SJSA1 (cell line): ENCODE measurements at places on chromosomes 3 and 15. TPM values are rescaled to one million over a fixed set of nuclear protein-coding genes. Genes with fewer than 3 reads are reported as not detected.

The CD96 gene
- 0.13 and 0.38 TPM in 2 replicates for total RNA-seq

The TFDP2 gene
- total RNA-seq, result 46.3 and 119 TPM in 2 replicates

The CPN2 gene
- not detected in 2 replicates for total RNA-seq

The ANKRD34C gene
- total RNA-seq, result not detected in 2 replicates

The ACP3 gene
- not detected in 2 replicates for total RNA-seq

The SIDT1 gene
- not detected in 2 replicates for total RNA-seq

GRCh38 chr3:75193797-75194196 lies 470.3 kb upstream of the FRG2C start:
- H3K27me3 ChIP-seq, result no peaks in the 10 kb centered on the region
- H3K4me3 ChIP-seq, result no peak overlapping the region
- DNase-seq, result no peak
- H3K36me3 ChIP-seq, result no peaks in the 10 kb centered on the region

DNA sequence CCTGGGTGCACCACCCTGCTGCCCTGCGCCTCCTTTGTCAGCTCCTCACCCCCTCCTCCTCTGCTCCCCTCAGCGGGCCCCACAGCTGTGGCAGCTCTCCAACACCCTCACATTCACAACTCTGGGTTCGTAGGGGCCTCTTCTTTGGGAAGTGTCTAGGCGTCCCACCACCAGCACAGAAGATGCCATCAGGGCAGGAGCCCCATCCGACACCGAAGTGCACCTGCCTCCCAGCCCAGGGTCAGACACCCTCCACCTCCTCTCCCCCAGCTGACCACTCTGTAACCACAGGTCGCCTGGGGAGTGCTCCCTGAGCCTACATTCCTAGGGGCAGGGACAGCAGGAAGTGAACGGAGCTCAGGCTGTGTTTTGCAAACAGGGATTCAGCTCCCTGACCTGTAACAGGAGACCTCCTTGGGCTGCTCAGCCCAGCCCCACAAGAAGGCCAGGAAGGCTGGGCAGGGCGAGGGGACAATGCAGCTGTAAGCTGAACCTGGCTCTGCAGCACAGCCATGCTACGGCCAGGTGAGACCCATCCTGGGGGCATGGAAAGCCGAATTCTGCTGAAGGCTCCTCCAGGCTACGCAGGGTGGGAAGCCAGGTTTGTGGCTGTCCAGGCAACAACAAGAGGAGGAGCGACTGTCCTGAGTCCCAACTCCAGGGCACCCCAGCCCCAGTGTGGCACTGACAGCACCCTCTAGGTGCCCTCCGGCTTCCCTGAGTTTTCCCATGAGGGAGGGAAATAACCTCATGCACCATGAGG lies 269.0 kb downstream of the GOLGA6L6 start:
- no peaks in the 10 kb centered on the region for H3K4me1 ChIP-seq
- no peaks in the 10 kb centered on the region for H3K27me3 ChIP-seq
- H3K27ac ChIP-seq, result no peak overlapping the region
- H3K4me3 ChIP-seq, result no peak overlapping the region

DNA sequence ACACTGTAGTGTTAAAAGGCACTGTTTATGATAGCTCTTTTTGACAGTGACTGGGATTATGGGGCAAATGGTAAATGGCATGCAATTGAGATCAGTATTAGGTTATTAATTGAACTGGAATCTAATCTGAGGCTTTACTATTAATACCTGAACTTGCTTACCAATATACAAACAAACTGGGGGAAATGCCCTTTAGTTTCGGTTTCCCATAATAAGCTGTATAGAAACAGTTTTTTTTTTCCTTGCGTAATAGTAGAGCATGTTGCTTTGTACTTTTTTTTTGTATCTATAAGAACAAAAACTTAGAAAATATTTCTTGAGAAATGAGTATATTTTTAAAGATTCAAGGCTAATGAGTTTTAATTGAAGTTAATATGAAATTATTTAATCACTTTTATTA lies 95.0 kb downstream of the FNDC3B start:
- DNase-seq, result no peak
- H3K27me3 ChIP-seq, result no peaks in the 10 kb centered on the region
- peaks cover 34% of the 10 kb centered on the region for H3K36me3 ChIP-seq
- H3K4me3 ChIP-seq, result no peak overlapping the region
- no peak overlapping the region for H3K27ac ChIP-seq
- H3K4me1 ChIP-seq, result peaks cover 50% of the 10 kb centered on the region

GRCh38 chr3:33768578-33769330 lies 29.7 kb upstream of the PDCD6IP start:
- H3K4me3 ChIP-seq, result no peak overlapping the region
- no peaks in the 10 kb centered on the region for H3K36me3 ChIP-seq
- DNase-seq, result no peak

- no peak overlapping the region for H3K4me3 ChIP-seq
- H3K36me3 ChIP-seq, result no peaks in the 10 kb centered on the region
- H3K4me1 ChIP-seq, result no peaks in the 10 kb centered on the region
- no peak for DNase-seq
- H3K27ac ChIP-seq, result no peak overlapping the region
Observed at GRCh38 chr15:97915261-97915660, 45.2 kb upstream of the ARRDC4 start.

DNA sequence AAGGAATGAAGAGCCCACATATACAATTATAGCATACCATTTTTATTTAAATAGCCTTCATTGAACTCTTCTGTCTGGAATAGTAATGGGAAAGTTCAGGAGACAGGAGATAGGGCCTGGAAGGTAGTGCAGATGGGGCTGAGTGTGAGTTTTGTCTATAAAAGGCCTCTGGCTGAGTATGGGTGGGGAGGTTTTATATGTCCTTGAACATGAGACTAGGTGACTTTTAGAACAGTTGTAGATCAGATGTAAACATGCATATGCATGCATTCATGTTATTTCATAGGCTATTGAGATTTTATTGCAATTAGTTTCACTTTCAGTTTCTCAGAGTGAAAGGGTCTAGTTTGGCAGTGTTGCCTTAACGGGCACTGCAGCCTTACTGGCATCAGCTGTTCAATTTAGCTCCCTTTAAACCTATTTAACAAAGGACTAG lies 27.1 kb downstream of the CGGBP1 start:
- peak; percentile 26 for DNase-seq
- H3K4me3 ChIP-seq, result peak overlapping the region; percentile 30
- H3K27ac ChIP-seq, result peak overlapping the region; percentile 17
- peaks cover 4% of the 10 kb centered on the region; the same call in 1 of the 2 replicates for H3K4me1 ChIP-seq
- H3K36me3 ChIP-seq, result no peaks in the 10 kb centered on the region
- no peaks in the 10 kb centered on the region for H3K27me3 ChIP-seq

DNA sequence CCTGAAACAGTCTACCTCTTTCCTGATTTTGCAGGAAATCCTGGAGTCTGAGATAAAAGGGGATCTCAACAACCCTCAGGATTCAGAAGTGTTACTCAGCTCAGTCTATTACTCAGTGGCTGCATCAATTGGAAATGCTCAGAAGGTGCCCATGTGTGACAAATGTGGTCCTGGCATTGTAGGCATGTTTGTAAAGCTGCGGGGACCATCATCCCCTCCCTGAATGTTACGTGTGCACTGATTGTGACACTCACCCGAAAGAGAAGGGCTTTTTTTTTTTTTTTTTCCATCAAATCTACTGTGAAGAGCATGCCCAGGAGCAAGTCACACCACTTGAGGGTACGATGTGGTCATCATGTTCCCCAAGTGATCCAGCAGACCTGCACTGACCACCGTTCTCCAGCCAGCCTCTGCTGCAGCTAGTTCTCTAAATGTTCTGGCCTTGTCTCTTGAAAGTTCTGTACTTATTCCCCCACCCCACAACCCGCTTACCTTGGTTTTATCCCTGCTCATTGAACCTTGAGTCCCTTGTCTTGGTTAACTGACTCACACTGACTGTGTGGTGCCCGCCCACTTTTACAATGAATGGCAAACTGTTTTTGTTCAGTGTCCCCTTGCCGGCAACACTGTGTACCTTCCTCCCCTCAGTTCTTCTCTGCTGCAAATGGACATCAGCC lies 19.8 kb downstream of the ST3GAL6 start:
- no peaks in the 10 kb centered on the region; the same call in 1 of the 2 replicates for H3K4me1 ChIP-seq
- H3K36me3 ChIP-seq, result no peaks in the 10 kb centered on the region
- no peak for DNase-seq

DNA sequence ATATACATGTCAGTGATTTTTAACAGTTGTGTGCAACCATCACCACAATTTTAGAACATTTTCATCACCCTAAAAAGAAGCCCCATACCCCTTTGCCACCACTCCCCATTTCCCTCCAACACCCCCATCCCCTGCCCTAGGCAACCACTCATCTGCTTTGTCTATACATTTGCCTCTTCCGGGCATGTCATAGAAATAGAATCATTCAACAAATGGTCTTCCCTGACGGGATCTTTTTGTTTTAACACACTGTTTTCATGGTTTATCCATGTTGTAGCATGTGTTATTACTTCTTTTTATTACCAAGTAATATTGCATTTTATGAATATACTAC lies 4.0 kb downstream of the VILL start:
- H3K4me3 ChIP-seq, result peak overlapping the region; percentile 35
- H3K36me3 ChIP-seq, result no peaks in the 10 kb centered on the region
- H3K4me1 ChIP-seq, result peaks cover 12% of the 10 kb centered on the region
- no peak for DNase-seq
- no peaks in the 10 kb centered on the region for H3K27me3 ChIP-seq
- H3K27ac ChIP-seq, result no peak overlapping the region

DNA sequence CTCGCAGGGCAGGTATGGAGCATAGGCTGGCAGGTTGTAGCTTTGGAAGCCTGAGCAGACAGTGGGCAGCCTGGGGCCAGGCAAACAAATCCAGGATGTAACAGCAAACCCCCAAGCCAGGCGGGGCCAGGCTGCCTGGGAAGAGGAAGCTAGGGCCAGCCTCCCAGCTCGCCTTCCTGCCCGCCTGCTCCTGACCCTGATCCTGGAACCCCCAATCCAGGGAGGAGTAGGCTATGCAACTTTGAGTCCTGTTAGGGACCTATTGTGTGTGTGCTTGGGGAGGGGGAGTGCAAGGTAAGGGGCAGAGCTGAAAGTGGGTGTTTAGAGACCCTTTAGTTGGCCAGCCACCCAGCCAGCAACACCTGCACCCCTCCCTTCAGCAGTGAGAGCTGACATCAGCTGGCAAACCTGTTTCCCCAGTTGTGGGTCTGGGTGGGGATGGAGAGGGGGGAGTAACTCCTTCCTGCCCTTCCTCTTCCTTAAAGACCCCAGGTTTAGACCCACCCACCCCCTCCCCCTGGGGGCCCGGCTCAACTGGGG lies 2.5 kb downstream of the NBEAL2 start:
- no peaks in the 10 kb centered on the region for H3K27me3 ChIP-seq
- H3K4me3 ChIP-seq, result no peak overlapping the region
- H3K27ac ChIP-seq, result no peak overlapping the region
- no peaks in the 10 kb centered on the region for H3K36me3 ChIP-seq
- H3K4me1 ChIP-seq, result peaks cover 19% of the 10 kb centered on the region

- no peak overlapping the region; the same call in 1 of the 2 replicates for H3K27ac ChIP-seq
- no peaks in the 10 kb centered on the region for H3K27me3 ChIP-seq
- peak; percentile 62 for DNase-seq
- no peaks in the 10 kb centered on the region; the same call in 1 of the 2 replicates for H3K36me3 ChIP-seq
Observed at GRCh38 chr3:135965129-135965505, 411 bp upstream of the PPP2R3A start.

DNA sequence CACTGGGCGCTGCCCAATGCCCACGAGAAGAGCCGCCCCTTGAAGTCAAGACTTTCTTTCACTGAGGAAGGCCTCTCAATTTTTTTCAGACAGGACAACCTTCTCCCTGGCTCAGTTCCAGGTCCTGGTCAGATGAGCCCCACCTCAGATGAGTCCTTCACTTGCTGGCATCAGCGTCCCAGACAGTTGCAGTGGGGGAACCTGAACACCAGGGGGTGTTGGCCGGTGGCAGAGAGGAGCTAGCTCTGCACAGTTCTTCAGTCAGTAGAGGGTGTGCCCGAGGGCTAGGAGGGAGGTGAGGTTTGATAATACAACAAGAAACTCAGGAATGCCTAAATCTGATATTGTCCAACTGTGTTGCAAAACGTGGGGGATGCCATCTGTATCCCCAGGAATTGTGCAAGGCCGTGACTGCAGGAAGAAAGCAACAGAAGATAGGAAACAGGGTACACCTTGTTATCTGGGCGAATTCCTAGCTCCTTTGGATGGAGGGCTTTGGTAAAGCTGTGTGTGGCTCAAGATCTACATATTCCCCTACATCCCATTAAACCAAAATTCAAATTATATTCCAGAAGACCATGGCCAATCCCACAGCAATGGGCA lies 34.3 kb downstream of the CCR3 start:
- H3K4me3 ChIP-seq, result no peak overlapping the region
- peak; percentile 12 for DNase-seq
- no peak overlapping the region for H3K27ac ChIP-seq
- H3K27me3 ChIP-seq, result no peaks in the 10 kb centered on the region
- no peaks in the 10 kb centered on the region for H3K36me3 ChIP-seq

DNA sequence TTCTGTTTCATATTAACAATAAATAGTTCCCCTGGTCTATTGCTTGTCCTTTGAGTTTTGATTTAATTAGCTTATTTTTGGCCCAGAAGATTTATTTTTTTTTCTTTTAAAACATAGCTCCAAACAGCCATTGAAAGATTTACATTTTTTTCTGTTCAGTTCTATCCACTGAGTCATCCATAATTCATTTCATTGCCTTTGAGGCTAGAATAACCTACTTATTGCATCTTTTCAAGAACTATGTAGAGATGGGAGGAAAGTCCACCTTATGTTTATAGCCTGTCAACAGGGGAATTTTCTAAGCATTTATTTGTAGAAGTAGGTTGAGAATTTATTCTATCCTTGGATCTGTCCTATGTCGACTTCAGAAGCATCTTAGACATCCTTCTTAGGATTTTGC lies 53.4 kb upstream of the CHD2 start:
- DNase-seq, result no peak
- peaks cover 7% of the 10 kb centered on the region; the same call in 1 of the 2 replicates for H3K4me1 ChIP-seq
- H3K4me3 ChIP-seq, result no peak overlapping the region
- H3K36me3 ChIP-seq, result no peaks in the 10 kb centered on the region

GRCh38 chr15:41888662-41889253 lies 5.1 kb downstream of the SPTBN5 start:
- H3K4me1 ChIP-seq, result no peaks in the 10 kb centered on the region
- DNase-seq, result no peak
- no peaks in the 10 kb centered on the region for H3K36me3 ChIP-seq
- H3K27ac ChIP-seq, result no peak overlapping the region
- no peaks in the 10 kb centered on the region for H3K27me3 ChIP-seq

DNA sequence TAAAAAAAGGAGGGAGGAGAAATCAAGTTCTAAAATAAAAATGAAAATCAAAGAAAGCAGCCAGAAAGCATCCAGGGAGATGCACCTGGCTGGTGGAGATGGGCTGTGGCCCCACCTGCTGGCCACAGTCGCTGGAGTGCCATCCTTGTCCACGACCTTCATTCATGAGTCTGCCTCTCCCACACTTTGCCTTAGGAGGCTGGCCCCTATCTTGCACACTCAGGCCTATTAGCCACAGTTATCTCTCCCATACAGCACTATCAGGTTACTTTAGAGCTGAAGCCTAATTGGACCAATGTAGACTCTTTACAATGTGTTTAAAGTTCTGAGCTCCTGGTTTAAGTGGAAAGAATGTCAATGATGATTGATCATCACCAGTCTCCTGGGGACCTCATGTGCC lies 392.0 kb upstream of the RORA start:
- H3K27ac ChIP-seq, result no peak overlapping the region
- no peaks in the 10 kb centered on the region for H3K4me1 ChIP-seq
- no peak overlapping the region for H3K4me3 ChIP-seq

DNA sequence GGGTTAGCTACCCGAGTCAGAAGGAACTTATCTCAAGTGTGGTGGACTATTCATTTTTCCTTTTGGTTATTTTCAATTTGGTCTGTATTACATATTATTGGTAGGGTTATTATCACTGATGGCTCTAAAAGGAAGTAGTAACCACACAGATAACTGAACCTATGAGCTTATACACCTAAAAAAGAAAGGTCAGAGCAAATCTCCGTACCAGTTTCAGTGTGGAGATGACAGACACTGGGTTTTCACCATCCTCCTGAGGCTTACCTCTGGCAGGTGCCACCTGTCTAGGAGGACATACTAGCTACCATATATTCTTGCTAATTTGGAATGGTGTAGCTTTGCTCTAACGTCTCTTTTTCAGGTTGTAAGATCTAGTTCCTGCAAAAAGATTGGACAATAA lies 10.2 kb downstream of the GAP43 start:
- H3K4me3 ChIP-seq, result no peak overlapping the region
- no peaks in the 10 kb centered on the region for H3K36me3 ChIP-seq
- H3K27me3 ChIP-seq, result no peaks in the 10 kb centered on the region; the same call in 1 of the 2 replicates
- H3K4me1 ChIP-seq, result no peaks in the 10 kb centered on the region
